ENCODE measurements at places on chromosomes 11 and 22.
A peak's percentile ranks its signal among the peaks of the same experiment; 100 is the strongest.

DNA sequence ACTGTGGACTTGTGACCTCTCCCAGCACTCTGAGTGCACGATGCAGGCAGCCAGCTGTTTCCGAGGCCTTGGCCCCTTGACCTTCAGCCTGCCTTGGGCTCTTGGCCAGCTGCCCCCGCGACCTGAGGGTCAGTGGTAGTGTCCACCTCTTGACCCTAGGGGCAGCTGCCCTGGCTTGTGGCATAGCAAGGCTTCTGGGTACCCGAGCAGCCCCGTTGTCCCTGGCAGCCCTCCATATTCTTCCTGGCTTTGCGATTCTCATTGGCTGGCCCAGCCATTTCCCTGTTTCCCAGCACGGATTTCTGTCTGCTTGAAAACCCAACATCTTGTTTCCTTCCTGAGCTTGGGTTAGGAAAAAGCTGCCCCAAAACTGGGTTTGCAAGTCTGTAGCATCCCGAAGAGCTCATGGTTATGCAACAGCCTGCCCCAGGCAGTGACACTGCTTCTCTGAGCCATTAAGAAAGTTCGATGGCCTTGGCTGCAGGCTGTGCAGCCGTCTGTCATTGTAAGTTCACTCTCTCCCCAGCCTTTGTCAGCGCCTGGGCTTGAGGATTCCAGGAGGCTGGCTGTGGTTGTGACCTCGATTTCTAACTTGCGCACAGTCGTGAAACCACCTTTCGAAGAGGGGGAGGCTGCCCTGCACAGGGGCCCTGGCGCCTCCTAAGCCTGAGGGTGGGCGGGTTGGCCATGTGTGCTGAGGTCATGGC lies 48.8 kb downstream of the FBLN1 start:
- DNase-seq: no peak

DNA sequence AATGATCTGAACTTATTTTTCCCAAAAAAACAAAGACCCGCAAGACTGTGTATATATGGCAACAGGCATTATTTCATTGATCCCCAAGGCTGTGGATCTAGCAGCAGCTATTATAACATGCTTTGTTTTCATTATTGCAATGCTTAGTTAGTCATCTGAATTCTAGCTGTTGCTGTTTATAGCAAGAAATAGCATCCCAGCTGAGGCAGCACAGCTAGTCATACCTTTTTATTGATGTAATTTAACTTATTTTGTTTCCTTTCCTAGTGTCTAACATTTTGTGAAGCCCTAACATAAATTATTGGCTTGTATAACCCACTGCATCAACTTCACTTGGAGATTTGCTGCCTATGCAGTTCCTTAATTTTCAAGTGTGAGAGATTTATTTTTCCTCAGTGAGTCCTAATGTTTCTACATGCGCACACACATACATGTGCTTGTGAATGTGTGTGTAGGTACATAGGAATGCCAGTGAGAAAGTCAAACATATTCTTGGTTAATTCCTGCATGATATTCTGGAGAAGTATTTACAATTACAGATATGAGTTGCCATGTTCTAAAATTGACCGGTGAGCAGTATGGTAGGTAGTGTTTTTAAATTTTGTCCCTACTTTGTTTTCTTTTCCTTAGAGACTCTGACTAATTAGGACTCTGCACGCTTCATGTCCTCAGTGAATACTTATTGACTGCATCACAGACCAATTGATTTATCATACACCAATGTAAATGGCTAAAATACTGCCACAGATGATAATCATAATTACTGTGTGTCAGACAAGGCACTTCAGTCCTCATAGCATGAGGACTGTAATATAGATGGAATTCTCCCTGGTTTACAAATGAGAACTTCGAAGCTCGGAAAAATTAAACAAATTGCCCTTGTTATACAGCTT lies 119.3 kb downstream of the WNT11 start:
- no peak for DNase-seq

DNA sequence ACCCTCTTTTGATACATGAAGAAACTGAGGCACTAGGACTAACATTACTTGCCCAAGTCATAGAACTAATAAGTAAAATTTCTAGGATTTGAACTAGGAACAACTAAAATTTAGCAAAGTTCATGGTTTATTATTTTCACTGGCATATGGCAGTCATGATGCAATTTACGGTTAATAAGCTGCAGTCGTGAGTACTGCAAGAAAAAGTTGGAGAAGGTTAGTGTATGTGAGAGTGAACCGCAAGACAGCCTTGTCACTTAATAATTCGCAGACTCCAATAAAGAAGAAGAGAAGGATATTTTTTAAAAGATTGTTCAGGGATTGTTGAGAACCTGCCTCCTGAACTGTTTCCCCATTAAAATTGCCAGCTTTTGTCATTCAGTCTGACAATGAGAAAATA lies 663.4 kb upstream of the TENM4 start:
- no peak for DNase-seq

DNA sequence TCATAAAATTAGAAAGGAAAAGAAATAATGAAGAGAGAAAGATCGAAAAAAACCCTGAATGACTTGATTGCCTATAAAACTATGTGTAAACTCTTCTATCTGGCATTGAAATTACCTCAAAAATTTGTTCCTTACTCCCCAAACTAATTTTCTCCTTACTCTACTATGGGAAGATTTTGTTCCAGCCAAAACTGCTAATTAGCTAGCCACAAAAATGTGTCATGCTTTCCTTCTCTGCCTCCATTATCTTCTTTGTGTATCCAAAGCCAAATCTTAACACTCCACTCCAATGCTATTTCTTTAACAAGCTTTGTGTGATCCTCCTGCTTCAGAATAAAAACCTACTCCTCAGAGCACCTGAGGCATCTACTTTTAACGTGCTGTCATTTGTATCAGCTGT lies 831.2 kb downstream of the METTL15 start:
- no peak for DNase-seq

DNA sequence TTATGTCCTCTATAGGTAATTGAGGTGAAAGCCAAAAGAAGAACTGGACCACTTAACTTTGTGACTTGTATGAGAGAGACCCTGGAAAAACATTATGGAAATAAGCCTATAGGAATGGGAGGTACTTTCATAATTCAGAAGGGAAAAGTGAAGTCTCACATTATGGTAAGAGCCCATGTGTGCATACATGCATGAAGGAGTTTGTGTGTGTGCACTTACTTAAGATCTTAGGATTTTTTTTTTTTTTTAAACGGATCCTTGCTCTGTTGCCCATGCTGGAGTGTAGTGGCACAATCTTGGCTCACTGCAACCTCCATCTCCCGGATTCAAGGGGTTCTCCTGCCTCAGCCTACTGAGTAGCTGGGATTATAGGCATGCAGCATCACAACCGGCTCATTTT lies 15.8 kb downstream of the C11orf54 start:
- no peak for DNase-seq

DNA sequence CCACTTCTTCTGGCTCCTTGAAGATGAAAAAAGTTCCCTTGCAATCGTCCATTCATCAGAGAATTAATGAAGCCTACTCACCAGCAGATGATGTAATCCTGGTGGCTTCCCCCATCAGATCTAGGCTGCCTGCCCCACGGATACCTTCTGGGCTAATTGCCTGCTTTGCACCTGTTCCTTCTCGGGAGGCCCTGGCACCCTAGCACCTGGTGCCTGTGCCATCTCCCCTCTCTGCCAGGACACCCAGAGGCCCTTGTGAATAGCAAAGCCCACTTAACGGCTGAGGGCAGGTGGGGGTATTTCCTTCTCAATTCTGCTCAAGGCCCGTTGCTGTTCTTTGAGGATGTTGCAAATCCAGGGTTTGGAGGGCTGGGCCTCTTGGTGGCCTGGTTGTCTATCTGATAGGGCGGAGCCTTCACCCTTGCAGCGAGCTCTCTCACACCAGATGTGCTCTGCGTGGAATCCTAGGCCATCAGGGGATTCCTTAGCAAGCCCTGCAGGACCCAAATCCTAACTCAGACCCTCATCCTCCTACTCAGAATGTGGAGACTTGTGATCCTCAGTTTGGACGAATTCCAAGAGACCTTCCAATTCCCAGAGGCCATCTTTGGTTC lies at the start of gene LMO2:
Gene LMO2 (minus strand): TSS at position 363 of the 614 bp plus-strand sequence. CDS start 22,360 bp downstream, outside the sequence.
- no peak for DNase-seq

DNA sequence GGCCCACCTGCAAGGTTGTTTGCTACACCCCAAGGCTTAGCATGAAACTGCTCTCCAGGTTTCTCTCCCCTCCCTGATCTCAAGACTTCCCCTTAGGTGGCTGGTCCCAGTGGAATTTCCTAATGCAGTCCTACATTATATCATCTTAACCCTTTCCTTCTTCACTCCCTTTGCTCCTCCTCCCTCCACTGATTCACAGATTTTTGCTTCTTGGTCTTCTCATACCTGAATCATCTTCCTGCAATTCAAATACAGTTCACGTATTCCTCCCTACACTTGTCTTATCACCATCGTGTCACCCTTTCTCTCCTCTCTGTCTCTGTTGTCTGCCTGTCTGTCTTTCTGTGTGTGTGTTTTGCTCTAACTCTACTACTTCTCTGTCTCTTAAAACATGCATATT lies 17.0 kb downstream of the MMP10 start:
- DNase-seq: no peak

GRCh38 chr22:38298312-38299005 lies 18.8 kb downstream of the CSNK1E start:
- DNase-seq: peak; percentile 42

DNA sequence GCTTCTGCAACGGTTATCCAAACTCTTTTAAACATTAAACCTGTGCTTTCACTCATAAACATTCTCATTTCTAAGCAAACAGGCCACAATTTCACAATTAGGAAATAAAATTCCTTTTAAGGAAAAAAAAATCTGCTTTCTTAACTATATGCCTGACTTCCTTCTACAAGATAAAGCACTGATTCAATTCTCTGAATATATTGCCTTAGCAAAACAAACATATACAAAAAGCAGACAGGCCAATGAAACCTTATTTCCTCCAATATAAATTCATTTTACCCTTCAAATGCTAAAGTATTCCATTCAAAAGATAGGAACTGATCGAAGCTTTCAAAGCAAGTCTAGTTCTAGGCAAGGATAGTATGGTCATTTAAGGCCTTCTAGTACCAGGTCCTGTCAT lies 76.7 kb downstream of the PHF21A start:
- no peak for DNase-seq

GRCh38 chr11:65658174-65659021 lies 4.3 kb downstream of the RELA start:
- DNase-seq: no peak

GRCh38 chr11:71284525-71285092 lies 32.2 kb upstream of the SHANK2 start:
- DNase-seq: no peak

- peak; percentile 64 for DNase-seq
These were observed 2.7 kb upstream of the CLMP start for GRCh38 chr11:123197711-123198110.

GRCh38 chr11:118117790-118118601 lies 31.2 kb upstream of the SMIM35 start:
- no peak for DNase-seq

DNA sequence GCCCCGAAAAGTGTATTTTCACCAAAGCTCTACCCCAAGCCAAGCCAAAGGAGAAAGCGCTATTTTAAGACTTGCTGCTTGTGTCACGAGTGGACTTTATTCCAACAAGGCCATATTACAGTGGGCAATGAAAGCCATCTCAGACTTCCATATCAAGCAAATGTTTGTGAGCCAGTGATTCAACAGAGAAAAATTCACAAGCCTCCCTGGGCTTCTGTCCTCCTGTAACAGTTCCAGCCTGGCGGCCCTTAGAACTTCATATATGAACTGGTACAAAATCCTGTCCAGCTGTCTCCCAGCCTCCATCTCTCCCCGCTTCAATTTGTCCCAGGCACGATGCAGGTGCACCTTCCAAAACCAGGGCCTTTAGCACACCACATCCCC lies 11.2 kb downstream of the LARGE1 start:
- no peak for DNase-seq

GRCh38 chr11:121389651-121390050 lies 62.5 kb upstream of the SORL1 start:
- no peak for DNase-seq

- DNase-seq: peak; percentile 23
These were observed 845 bp downstream of the RBM7 start for GRCh38 chr11:114401311-114401710.

- DNase-seq: peak; percentile 97
These were observed 15.2 kb downstream of the MB start for GRCh38 chr22:35601743-35602615.

DNA sequence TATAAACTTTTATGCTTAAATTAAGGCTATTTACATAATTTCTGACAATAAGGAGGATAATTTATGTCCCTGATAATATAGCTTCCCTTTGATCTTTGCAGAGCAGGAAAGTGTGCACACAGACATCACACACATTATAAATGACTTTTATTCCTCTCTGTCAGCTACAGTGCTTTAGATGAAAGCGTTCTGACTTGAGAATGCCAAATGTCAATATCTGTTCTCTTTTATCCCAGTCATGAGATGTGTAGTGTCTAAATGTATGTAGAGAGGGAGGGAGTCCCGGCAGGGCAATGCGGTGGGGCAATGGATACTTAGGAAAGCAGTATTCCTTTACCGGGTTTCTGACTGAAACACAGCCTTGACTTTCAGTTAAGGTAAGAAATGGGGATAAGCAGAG lies 225.4 kb upstream of the CHORDC1 start:
- DNase-seq: no peak

- DNase-seq: no peak
These were observed 35.7 kb downstream of the IGSF9B start for GRCh38 chr11:133921026-133921425.

DNA sequence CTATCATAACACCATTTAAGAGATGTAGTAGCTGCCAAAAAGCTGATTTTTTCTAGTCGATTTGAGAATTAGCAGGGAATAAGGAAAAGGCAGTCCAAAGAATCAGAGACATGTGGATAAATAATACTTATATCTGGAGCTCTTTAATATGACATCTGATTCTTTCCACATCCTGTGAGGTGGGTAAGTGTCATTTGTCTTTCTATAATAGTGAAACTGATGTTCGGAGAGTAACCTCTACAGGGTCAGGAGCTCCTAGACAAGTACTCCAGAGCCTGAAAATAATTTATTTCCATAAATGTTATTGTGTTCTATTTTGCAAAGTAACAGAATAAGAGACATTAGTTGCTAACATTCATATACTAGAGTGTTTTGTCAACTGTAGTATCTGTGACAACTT lies 367.6 kb downstream of the DYNC2H1 start:
- no peak for DNase-seq

DNA sequence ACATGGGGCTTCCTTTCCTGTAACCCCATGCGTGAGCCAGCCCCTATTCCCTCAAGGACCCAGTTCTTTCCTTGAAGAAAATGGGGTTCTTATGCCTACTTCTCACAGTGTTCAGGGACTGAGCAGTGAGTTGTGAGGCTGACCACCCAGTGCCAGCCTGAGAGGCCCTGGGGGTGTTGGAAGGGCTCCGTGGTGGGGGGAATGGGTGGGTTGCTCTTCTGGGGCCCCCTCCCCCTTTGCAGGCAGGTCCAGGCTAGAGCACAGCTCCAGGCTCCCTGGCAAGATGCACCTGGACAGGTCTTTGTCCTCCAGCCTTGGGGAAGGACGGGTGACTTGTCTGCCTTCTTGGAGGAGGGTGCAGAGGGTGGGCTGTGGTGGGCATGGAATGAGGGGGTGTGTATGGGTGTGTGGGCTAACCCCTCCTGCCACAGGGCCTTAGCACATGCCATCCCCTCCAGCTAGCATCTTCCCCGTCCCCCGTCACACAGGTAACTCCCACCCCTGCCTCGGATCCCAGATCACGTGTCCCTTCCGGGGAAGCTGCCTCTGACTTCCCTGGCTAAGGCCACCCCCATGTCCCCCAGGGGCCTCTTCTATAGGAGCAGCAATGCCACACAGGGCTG lies 64.6 kb downstream of the MYEOV start:
- DNase-seq: no peak

GRCh38 chr11:13229711-13230318 lies 47.8 kb upstream of the BMAL1 start:
- no peak for DNase-seq

GRCh38 chr11:5643585-5643984 lies 18.8 kb downstream of the TRIM34 start:
- no peak for DNase-seq

- no peak for DNase-seq
These were observed 42.7 kb downstream of the IGLL1 start for GRCh38 chr22:23537416-23537815.

All from suppressor macrophage treated with lipopolysaccharide for 1 hour (primary cell).